Pons (tissue), 1 donor: ENCODE measurements at places on chromosomes 1 and 21.

DNA sequence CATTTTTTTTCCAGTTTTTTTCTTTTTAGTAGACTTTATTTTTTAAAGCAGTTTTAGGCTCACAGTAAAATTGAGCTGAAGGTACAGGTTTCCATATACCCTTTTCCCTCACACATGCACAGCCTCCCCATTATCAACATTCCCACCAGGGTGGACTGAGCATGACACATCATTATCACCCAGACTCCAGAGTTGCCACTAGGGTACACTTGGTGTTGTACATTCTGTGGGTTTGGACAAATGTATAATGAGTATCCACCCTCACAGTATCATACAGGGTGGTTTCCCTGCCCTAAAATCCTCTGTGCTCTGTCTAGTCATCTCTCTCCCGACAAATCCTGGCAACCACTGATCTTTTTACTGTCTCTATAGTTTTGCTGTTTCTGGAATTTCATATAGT, 3.0 kb upstream of the AIM2 start:
- DNase-seq, result no peak

DNA sequence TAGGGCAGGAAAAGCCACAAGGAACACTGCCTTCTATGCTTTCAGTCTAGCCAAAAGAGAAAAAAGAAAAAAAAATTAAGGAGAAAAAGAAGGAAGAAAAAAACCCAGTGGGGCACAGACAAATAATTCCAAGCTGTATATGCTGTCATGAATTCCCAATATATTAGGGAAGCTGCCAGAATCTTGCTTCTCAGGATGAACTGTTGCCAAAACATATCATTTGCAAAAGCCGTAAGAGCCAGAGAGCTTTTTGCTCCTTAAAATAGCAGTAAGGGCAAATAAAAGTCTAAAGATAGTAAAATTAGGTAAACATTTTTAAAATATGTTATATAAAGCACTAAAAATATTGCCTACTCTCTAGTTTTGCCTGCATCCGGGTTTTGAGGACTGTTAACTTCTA, 52.1 kb downstream of the PGM1 start:
- DNase-seq, result no peak

DNA sequence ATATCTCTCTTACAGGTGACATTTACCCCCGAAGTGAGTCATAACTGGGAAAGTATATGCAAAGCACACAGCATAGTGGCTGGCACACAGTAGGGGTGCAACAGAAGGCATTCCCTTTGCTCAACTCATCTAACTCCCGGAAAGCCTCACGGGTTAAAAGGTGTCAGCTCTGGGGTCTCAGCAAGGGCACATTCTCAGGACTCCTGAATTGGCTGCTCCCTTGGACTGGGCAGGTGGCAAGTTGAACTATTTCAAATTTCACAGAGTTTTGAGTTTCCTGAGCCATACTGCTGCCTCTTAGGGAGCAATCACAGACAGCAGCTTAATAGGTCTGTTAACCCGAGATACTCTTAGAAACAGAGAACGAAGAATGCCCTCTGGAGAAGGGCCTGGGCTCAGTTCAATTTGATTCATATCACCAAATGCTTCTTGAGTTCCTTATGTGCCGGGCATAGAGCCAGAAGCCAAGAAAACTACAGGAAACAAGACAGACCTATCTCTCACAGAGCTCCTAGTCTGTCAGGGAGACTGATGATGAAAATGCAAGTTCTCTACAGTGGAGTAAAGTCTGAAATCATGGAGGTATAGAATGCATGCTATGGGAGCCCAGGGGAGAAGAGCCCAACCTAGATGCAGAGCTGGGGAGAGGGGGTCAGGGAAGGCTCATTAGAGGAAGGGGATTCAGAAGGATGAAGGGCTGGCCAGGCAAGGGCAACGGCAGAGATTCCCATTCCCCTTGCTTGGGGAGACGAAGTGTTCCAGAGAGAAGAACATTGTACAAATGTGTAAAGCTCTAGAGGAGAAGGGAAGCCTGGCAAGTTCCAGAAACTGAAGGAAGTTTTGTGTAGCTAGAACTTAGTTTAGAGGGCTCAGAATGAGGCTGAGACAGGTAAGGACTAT, 143.9 kb upstream of the HMGB4 start:
- peak; percentile 34 for DNase-seq

DNA sequence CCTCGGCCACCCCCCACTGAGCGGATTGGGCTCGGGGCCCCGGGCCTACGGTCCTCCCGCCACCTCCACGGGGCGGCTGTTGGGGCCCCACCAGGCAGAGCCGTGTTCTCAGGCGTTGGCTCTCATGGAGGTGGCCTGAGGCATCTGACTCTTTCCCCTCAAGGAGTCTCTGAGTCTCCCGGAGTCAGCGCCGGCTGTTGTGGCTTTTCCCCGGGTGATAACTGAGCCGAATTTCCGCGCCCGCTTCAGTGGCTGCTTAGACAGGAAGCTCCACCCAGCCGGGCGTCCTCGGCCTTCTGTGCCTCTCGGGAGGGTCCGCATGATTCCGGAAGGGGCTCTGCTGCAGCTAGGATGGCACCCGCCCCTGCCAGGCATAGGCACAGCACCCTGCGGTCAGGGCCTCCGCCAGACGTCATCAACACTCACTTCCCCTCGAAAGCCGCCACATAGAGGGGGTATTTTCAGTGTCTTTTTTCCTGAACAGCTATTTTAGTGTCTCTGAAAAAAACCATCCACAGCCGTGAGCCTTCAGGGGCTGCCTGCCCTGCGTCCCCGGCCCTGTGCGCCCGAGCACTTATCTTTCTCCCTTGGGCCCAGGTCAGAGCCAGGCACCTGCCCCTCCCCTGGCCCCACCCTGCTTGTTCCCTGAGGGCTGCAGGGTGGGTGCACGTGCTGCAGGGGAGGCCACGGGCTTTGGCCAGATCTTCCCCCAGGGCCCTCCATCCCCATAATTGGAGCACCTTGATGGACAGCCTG, 72.9 kb downstream of the SKI start:
- DNase-seq, result peak; percentile 64

DNA sequence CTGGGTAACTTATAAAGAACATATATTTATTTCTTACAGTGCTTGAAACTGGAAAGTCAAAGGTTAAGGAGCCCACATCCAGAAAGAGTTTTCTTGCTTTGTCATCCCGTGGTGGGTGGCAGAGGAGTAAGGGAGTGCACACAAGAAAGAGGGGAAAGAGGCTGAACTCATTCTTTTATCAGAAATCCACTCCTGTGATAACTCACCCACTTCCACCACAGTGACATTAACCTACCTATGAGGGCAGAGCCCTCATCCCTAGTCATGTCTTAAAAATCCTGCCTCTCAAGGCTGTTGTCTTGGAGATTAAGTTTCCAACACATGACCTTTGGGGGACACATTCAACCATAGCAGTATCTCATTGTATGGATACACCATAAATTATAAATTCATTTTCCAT, 32.5 kb upstream of the RGS4 start:
- no peak for DNase-seq

DNA sequence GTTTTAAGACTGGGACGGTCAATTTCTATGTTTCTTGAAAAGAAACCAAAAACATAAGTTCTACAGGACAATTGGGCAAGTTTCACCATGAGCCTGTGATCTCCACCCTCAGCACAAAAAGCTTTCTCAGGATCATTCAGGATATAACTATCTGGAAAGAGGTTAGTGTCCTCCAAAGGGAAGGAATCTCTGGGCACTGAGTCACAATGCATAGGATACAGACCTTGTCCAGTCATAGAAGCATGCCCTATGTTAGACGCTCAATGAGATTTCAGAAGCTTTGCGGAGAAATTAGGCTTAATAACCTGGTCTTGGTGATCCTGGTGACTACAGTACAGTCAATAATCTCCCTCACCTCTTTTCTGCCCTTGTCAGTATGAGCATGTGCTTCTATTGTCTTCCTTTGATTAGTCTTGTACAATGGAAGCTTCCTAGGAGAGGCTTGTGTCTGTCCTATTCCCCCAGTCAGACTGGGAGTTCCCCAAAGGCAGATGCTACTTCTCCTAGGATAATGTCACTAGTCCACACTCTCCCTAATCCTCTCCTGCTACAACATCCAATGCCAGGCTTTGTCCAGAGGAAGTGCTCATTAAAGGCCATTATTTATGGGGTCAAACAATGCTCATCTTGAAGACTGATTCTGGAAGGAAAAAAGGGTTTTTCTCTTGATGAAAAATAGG, 97.4 kb downstream of the KCNH1 start:
- peak; percentile 6 for DNase-seq

DNA sequence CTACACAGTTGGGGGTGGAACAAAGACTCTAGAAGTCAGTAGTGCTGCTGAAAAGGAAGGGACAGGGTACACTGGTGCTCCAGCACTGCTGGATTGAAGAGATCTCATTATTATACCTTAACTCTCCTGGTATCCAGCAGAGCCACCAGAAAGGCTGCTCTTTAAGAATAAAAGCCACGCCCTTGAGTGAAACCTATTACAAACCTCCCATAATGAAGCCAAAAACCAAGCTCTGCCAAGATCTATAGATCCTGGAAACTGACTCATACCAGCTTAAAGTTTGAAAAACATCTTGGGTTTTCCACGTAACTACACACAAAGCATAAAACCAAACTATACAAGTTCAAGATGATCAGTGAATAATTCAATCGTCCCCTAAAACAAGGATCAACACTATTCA, 38.0 kb downstream of the ADSS2 start:
- no peak for DNase-seq

GRCh38 chr1:193927550-193927949, 741.1 kb upstream of the B3GALT2 start:
- DNase-seq, result no peak

- no peak for DNase-seq
These were observed 65.8 kb downstream of the S100B start for GRCh38 chr21:46538851-46539666.
